ENCODE measurements at places on chromosomes 5 and 9.

GRCh38 chr9:136023410-136024225 is 62.4 kb upstream of the UBAC1 start:
- H3K36me3 ChIP-seq, result no peaks in the 10 kb centered on the region
- H3K4me3 ChIP-seq, result peak overlapping the region; percentile 29
- no peak overlapping the region for H3K27ac ChIP-seq

- H3K36me3 ChIP-seq, result no peaks in the 10 kb centered on the region
- peaks cover 34% of the 10 kb centered on the region for H3K4me1 ChIP-seq
- peak overlapping the region; percentile 89 for H3K27ac ChIP-seq
- H3K4me3 ChIP-seq, result peak overlapping the region; percentile 91
Measured at GRCh38 chr5:88691230-88691582, 191.8 kb downstream of the MEF2C start.

- no peaks in the 10 kb centered on the region for H3K27me3 ChIP-seq
- H3K36me3 ChIP-seq, result no peaks in the 10 kb centered on the region
- no peak overlapping the region for H3K27ac ChIP-seq
- no peak overlapping the region for H3K4me3 ChIP-seq
- DNase-seq, result no peak
Measured at GRCh38 chr5:65913519-65913918, 12.9 kb upstream of the ERBIN start.

GRCh38 chr9:114070188-114071103 is 7.7 kb downstream of the AMBP start:
- H3K36me3 ChIP-seq, result no peaks in the 10 kb centered on the region
- H3K27ac ChIP-seq, result no peak overlapping the region
- peaks cover 20% of the 10 kb centered on the region for H3K27me3 ChIP-seq

- peaks cover 3% of the 10 kb centered on the region for H3K4me1 ChIP-seq
- peaks cover 8% of the 10 kb centered on the region for H3K36me3 ChIP-seq
- DNase-seq, result no peak
- peak overlapping the region; percentile 74 for H3K27ac ChIP-seq
- no peaks in the 10 kb centered on the region for H3K27me3 ChIP-seq
Measured at GRCh38 chr9:129822898-129823541, 916 bp downstream of the TOR1A start.

DNA sequence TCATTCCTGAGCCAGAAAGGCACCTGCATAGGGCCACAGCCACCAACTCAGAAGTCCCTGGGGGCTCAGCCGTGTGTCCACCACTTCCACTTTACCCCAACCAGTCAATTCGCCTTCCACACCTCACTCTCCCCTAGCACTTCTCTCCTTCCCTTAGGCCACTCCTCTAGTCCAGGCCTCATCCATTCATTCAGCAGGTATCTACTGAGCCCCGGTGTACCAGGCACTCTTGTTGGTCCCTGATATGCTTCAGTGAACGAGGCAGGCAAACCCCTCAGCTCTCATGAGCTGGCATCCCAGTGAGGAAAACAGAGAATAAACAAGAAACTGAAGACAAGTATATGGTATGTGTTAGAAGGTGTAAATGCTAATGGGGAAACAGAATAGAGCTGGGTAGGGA is 28.7 kb downstream of the NDUFA8 start:
- no peak overlapping the region for H3K4me3 ChIP-seq
- peaks cover 5% of the 10 kb centered on the region for H3K4me1 ChIP-seq
- peaks cover 62% of the 10 kb centered on the region for H3K27me3 ChIP-seq
- H3K36me3 ChIP-seq, result no peaks in the 10 kb centered on the region

DNA sequence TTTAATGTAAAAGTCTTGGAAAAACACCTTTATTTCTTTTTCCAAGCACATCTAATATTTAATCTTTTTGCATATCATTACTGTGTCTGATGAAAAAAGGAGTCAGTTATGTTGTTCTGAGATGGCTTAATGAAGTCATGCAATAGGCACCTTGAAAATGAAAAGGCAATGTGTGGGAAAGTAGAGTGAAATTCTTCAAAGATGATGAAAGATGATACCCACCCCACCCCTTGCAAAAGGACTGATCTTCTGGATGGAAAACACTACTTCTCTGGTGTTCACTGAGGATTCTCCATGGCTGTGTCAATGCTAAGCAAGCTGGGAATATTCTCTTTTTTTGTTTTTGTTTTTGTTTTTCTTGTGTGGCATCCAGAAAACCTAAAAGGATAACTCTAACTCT is 47.9 kb upstream of the TRPC7 start:
- H3K27ac ChIP-seq, result no peak overlapping the region
- H3K4me3 ChIP-seq, result no peak overlapping the region
- no peaks in the 10 kb centered on the region for H3K4me1 ChIP-seq
- no peaks in the 10 kb centered on the region for H3K27me3 ChIP-seq
- no peak for DNase-seq

DNA sequence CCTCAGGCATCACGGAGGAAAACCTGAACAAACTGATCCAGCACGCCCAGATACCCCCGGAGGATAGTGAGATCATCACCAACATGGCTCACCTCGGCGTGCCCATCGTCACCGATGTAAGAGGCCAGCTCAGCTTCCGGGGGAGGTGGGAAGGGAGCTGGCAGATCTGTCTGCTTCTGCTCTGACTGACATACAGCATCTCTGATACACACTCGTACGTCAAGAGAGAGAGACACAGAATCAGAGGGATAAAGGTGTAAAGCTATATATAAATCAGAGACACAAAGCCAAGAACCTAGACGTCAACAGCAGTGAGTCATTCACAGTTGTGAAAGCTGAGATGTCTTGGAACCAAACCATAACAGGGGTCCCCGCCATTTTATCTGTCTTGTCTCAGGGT is 30.1 kb upstream of the CFAP157 start:
- no peak for DNase-seq
- no peaks in the 10 kb centered on the region for H3K36me3 ChIP-seq
- H3K4me3 ChIP-seq, result no peak overlapping the region
- H3K4me1 ChIP-seq, result no peaks in the 10 kb centered on the region
- H3K27me3 ChIP-seq, result peaks cover 25% of the 10 kb centered on the region
- no peak overlapping the region for H3K27ac ChIP-seq

DNA sequence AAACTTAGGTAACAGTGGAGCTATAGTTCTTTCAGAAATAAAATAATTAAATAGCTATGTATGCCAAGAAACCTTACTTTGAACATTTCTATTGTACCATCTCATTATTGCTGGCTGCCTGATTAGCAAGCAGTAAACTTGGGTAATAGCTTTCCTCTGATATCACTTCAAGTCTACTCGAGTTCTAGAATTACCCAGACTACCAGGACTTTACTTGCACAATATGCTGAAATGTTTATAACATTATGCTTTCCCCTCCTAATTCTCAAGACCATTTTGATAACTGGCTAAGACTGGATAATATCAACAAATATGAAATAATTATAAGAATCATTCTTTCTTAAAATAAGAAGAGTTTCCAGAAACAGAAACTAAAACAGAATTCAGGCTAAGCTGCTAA is 512.6 kb downstream of the RAB3C start:
- no peak overlapping the region for H3K4me3 ChIP-seq
- H3K27me3 ChIP-seq, result no peaks in the 10 kb centered on the region
- H3K4me1 ChIP-seq, result no peaks in the 10 kb centered on the region
- peaks cover 5% of the 10 kb centered on the region for H3K36me3 ChIP-seq

GRCh38 chr5:107184066-107184465 is 486.7 kb downstream of the EFNA5 start:
- DNase-seq, result no peak
- H3K27ac ChIP-seq, result no peak overlapping the region
- no peaks in the 10 kb centered on the region for H3K27me3 ChIP-seq
- H3K4me1 ChIP-seq, result no peaks in the 10 kb centered on the region
- no peaks in the 10 kb centered on the region for H3K36me3 ChIP-seq
- H3K4me3 ChIP-seq, result no peak overlapping the region

- DNase-seq, result no peak
- H3K27me3 ChIP-seq, result peaks cover 6% of the 10 kb centered on the region
- H3K4me1 ChIP-seq, result no peaks in the 10 kb centered on the region
- no peak overlapping the region for H3K4me3 ChIP-seq
- no peak overlapping the region for H3K27ac ChIP-seq
- H3K36me3 ChIP-seq, result no peaks in the 10 kb centered on the region
Measured at GRCh38 chr5:52853650-52854049, 65.9 kb downstream of the ITGA1 start.

DNA sequence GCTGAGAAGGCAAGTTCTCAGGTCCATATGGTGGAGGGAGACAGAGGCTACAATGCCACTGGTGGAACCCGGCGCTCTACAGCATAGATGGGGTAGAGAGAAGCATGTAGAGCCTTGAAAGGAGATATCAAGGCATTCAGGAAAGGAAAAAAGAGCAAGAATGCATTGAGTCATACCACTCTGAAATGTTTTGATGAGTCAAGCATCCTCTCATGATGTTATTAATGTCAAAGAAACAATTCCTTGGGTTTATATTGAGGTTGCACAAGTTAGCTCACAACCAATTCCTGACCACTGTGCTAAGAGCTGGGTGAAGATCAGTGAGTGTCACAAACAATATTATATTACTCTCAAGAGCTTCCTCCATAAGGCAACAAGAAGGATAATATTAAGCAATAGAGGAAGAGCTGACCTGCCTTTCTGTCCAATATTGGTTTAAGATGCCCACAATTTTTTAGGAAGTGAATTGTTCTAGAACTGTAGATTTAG is 178.0 kb downstream of the RFK start:
- no peak overlapping the region for H3K27ac ChIP-seq
- no peaks in the 10 kb centered on the region for H3K4me1 ChIP-seq
- H3K36me3 ChIP-seq, result no peaks in the 10 kb centered on the region
- H3K4me3 ChIP-seq, result no peak overlapping the region

DNA sequence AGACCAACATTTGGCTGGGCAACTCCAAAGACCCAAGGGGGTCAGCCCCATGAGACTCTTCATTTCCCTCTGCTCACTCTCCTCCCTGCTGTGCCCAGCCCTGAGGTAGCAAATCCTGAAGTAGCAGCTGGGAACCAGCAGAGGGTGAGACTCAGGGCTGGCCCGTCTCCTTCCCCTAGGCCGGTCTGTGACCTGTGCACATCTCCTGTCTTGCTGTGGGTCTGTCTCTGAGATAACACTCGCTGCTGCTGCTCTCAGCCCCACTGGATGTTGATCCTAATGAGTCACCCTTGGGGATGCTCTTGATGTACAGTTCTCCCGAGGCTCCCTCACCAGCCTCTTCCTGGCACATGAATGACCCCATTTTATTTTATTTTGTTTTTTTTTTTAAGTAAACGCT is 7.3 kb upstream of the OR2V1 start:
- H3K36me3 ChIP-seq, result peaks cover 16% of the 10 kb centered on the region
- H3K4me1 ChIP-seq, result no peaks in the 10 kb centered on the region
- peaks cover 56% of the 10 kb centered on the region for H3K27me3 ChIP-seq
- H3K4me3 ChIP-seq, result no peak overlapping the region

DNA sequence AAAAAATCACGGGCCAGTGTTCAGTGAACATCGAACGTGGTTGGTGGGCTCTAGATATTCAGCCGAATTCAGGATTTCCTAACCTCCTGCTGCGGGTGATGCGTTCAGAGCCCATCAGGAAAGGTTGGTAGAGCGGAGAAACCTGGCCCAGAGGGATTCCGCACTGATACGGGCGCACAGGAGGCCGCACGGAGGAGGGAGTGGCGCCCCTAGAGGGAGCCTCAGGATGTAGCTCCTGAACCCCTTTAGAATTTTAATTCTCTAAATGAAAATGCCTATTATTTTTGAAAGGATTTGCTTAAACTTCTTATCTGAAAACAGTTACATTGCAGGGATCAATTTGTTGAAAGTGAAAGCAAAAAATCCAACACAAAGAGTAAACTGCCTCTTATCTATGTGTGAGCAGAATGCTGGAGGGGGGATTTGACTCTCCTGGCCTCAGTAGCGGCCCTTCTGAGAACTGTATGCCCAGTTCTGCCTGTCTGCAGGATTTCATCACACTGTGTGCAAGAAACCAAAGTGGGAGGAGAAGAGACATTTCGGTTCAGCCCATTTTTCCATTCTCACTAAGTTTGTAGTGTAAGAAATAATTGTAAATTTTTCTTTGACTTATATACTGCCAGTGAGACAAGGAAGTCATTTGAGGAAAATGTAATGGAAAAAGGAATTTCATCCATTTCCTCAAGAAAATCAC is 75.9 kb downstream of the TENT4A start:
- no peak overlapping the region for H3K27ac ChIP-seq
- no peak overlapping the region for H3K4me3 ChIP-seq
- H3K4me1 ChIP-seq, result peaks cover 4% of the 10 kb centered on the region
- DNase-seq, result no peak
- peaks cover 20% of the 10 kb centered on the region for H3K27me3 ChIP-seq

DNA sequence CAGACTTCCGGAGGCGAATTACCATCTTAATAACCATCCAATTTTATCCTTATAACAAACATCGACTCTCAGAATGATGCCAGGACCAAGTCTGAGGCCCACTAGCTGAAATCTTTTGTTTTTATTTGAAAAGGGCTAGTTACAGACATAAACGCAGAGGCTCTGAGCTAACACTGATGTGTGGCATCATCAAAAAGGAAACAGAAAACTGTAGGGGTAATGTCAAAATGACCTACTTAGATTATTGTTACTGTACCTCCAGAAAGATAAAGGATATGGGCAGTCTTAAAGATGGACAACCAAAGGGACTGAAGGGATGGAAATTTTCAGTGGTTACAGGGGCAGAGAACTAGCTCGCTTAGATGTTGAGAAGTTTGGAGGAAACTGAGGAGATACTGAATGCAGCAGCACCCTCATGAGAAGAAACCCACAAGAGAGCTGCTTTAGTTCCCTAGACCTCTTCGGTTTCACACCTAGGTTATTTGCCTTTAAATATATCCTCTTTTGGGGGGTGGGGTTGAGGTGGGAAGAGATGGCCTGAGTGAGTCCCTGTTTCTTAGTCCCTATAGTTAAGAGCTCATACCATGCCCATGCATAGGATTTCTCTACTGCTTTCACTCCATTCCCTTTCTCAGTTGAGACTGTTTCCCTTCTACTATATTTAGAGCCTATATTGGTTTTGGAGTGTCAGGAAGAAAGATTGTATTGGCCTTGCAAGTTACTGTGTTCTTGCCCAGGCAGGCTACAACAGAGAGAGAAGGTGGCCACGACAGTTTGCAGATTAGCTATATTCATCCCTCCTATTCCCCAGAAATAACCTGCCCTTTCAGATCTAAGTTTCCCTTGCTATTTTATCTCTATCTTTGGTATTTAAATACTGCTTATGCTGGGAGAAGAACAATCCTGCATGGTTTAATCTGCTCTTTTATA is 320.4 kb upstream of the EFNA5 start:
- no peaks in the 10 kb centered on the region for H3K36me3 ChIP-seq
- no peaks in the 10 kb centered on the region for H3K27me3 ChIP-seq
- no peak overlapping the region for H3K27ac ChIP-seq
- peaks cover 3% of the 10 kb centered on the region for H3K4me1 ChIP-seq
- no peak for DNase-seq
- no peak overlapping the region for H3K4me3 ChIP-seq

- no peak overlapping the region for H3K27ac ChIP-seq
- peaks cover 10% of the 10 kb centered on the region for H3K4me1 ChIP-seq
- H3K36me3 ChIP-seq, result no peaks in the 10 kb centered on the region
- no peak for DNase-seq
- H3K4me3 ChIP-seq, result no peak overlapping the region
- no peaks in the 10 kb centered on the region for H3K27me3 ChIP-seq
Measured at GRCh38 chr5:67030289-67031056, 166.1 kb downstream of the CD180 start.

GRCh38 chr9:99720455-99721050 is 101.1 kb upstream of the NR4A3 start:
- H3K4me3 ChIP-seq, result peak overlapping the region; percentile 79
- no peaks in the 10 kb centered on the region for H3K36me3 ChIP-seq
- H3K27me3 ChIP-seq, result no peaks in the 10 kb centered on the region
- H3K27ac ChIP-seq, result peak overlapping the region; percentile 84

- peaks cover 8% of the 10 kb centered on the region for H3K27me3 ChIP-seq
- H3K27ac ChIP-seq, result no peak overlapping the region
- no peak for DNase-seq
- no peaks in the 10 kb centered on the region for H3K4me1 ChIP-seq
- no peak overlapping the region for H3K4me3 ChIP-seq
Measured at GRCh38 chr5:151584057-151584937, 6.8 kb downstream of the FAT2 start.
